ENCODE measurements at places on chromosomes 5 and 9. TPM values are rescaled to one million over a fixed set of nuclear protein-coding genes. Genes with fewer than 3 reads are reported as not detected.

Gene SNCAIP
- 1.0 TPM for total RNA-seq

Gene ARHGEF37
- total RNA-seq = 0.70 TPM

Gene LTC4S
- total RNA-seq = 2.4 TPM

Gene THBS4
- not detected for total RNA-seq

Gene LPAR1
- total RNA-seq = 20.3 TPM

Gene PTGR1
- total RNA-seq = 46.9 TPM

Gene ADAMTS12
- total RNA-seq = not detected

Gene MIGA2
- total RNA-seq = 34.8 TPM

Gene SLC34A1
- not detected for total RNA-seq

Gene TBC1D2
- total RNA-seq = 8.6 TPM

Gene GARIN3
- not detected for total RNA-seq

Gene RGS7BP
- total RNA-seq = not detected

Gene FST
- 0.77 TPM for total RNA-seq

Gene LCN10
- total RNA-seq = not detected

DNA sequence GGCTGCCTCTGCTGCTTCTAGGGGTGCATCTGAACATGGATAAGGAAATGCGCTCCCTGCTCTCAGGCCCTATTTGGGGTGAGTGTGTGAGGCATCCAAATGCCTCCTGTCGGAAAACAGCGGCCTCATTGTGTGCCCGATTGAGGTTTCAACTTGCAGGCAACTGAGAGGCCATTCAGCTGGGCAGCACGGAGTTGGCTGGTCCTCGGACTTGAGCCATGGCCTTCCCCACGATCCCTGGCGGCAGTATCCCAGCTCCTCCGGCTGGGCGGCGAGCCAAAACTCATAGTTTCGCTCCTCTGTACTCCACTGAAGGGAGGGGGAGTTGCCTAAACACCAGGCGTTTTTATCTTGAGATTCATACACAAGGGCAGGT lies 597.3 kb upstream of the SGCD start:
- DNase-seq = no peak

DNA sequence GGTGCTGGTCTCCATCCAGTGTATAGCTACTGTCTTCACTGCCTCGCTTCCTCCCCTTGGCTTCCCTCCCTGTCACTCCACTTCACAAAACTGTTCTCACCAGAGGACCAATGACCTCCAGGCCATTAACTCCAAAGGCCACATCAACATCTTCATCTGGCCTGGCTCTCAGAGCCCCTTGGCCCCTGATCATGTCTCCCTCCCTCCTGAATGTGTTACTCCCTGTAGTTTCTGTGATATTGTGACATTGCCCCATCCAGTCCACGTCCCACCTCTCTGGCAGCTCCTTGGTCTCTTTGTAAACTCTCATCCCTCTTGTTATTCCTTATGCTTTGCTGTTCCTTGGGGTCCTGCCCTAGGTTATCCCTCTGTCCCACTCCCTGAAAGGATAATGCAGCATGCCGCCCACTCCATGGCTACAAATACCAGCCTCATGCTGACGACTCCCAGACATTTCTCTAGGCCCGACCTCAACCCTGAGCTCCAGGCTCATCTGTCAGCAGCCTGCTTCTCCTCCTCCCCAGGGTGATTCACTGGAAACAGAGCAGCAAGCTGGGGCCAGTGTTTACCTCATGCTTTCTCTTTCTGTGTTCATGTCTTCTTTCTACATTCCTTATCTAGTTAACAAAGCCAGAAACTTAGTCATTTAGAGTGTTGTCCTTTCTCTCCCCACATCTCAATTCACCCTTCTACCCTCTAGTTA lies 312.2 kb downstream of the SPOCK1 start:
- DNase-seq = no peak

- no peak for DNase-seq
Observed at GRCh38 chr5:16618138-16618897, 1.5 kb upstream of the RETREG1 start.

- peak; percentile 26 for DNase-seq
Observed at GRCh38 chr5:132009706-132010405, 1.6 kb downstream of the ACSL6 start.

- DNase-seq = no peak
Observed at GRCh38 chr5:57324181-57324580, 150.3 kb downstream of the GPBP1 start.

GRCh38 chr5:6525910-6526309 lies 77.3 kb downstream of the UBE2QL1 start:
- DNase-seq = peak; percentile 43

DNA sequence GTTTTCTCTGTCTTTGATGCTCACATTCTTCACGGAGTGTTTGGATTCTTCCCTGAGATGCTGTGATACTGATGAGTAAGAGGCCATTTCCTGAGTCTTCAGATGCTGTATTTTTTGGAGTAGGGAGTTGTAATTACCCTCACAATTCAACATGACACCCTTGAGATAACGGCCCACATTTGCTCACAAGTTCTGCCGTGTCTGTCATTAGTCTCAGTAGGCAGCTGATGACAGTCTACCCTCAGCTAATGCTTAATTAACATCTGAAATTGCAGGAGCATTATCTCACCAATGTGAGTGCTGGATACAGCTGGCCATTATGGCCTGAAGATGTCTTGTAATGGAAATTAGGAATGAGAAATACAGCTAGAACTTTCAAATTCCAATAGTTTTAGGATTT lies 307.1 kb upstream of the ADCY2 start:
- no peak for DNase-seq

DNA sequence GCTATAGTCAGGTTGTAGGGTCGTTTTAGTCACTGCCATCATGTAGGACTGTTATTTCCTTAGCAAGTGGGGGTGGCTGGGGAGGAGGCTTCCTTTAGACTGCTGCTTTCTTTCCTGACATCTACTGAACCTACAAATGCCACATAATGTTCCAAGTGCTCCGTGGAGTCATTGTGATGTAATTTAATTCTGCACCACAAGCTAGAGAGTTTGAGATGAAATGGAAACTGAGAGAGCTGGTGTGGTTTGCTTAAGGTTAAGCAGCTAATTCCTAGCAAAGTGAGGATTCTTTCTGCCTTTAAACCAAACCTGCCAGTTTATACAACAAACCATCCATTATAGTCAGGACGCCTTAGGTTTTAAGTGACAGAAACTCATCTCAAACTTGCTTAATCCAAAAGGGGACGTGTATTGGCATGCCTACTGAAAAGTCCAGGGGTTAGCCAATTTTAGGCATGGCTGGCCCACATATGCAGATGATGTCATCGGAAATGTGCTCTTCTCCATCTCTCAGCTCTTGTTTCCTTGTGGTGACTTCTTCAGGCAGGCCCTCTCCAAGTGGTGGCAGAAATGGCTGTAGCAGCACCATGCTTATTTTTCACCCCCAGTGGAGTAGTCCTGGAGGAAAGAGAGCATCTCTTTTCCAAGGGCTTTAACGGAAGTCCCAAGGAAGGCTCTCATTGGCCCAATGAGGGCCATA lies 30.5 kb downstream of the ZNF618 start:
- DNase-seq = no peak

GRCh38 chr9:101083448-101084202 lies 55.1 kb downstream of the PLPPR1 start:
- no peak for DNase-seq

DNA sequence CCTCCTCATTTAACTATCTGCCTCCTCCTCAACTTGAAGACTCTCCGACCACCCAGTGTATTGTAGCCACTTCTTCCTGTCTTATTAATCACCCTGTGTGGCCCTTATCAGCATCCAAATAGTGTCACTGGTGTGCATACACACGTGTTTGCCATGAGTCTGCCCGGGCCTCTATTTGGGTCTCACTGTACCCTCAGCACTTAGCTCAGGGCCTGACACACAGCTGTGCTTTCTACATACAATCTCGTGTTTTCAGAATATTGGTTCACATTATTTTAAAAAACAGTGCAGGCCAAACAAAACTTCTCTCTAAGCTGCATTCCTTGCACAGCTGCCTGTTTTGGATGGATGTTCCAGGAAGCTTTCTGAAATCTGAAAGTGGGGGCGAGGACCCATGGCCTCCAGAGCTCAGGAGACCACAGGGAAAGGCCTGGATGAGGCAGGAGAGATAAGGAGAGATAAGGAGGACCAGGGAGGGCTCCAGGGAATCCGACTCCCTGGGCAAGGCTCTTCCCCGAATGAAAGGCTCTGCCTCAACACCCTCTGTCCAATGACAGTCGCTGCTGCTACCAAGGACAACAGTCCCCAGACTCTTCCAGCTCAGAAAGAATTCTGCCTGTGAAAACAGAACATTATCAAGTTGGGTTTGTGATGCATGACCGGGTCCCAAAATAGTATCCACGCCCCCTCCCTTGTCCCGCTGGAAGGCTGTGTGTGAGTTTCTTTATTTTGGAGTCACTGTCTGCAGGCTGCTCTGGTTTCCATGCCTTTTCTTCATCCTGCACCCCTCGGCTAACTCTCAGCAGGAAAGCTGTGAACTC lies 255.6 kb downstream of the NSG2 start:
- DNase-seq = no peak

DNA sequence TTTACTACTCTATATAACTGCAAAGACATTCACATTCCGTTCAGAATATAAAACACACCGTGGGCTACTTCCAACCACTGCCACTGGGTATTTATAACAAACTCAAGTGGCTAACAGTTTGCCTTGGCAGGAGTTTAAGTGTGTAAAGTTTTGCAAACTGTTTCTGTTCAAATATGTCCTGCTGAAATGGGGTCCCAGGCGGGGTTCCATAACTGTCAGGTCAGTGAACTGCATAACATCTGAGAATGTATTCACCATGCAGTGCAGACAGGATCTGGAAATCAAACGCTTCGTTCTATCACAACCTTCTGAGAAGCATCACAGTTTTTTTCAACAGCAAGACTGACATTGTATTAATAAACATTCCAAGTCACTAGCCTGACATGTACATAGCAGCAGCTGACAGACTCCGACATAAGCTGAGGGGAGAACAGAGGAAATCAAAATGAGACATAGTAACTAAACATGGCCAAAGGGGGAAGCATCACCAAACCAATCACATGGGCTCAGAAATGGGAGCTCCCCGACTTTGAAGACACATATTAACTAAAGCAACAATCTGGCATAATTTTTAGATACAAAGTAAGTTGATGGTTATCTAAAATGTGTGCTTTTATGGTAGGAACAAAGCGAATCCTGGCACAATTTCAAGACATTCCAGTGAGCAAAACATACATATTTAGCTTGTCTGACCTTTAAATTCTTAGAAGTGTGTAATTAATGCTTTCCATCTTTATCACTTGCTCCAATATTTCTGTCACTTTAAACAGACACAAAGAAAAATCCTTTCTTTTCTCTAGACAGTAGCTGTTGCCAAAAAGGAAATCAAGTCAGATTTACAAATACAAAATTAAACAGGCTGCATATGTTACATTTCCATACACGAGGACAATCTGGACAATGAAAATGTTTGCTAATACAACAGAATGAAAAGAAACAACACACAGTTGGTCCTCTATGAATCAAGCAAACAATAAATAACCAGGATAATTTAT lies 156.8 kb downstream of the MAPKAP1 start:
- no peak for DNase-seq

GRCh38 chr9:94826044-94826443 lies 99.5 kb downstream of the AOPEP start:
- DNase-seq = no peak

- DNase-seq = no peak
Observed at GRCh38 chr9:126526218-126527108, 87.3 kb upstream of the LMX1B start.

DNA sequence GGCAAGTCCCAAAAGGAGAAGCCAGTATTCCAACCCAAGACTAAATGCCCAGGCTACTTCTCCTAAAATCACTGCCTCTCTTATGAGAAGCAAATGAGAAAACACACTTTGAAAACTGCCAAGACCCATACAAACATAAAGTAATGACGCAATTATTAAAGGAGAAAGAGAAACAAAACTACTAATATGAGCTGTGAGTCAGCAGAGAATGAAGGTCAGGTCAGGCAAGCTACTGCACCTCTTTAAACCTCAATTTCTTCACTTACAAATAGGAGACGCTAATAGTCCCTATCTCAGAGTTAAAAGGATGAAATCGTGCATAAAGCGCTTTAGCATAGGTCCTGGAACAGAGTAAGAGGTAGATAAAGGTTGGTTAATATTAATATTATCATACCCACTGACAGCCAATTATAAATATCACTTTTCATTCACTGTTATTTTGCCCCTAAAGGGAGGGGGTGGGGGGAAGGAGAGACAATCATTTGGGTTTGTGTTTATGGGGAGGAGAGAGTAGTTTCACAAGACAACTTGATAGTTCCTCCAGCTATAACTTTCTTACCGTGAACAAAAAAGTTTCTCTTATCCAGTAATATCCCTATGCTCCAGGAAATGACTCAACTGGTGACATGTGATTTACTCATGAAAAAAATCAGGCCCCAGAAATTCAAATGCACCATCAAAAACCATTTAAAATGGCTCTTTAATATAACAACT lies 3.6 kb downstream of the PSMB7 start:
- DNase-seq = no peak

- DNase-seq = no peak
Observed at GRCh38 chr9:19138084-19138483, 10.8 kb upstream of the PLIN2 start.

DNA sequence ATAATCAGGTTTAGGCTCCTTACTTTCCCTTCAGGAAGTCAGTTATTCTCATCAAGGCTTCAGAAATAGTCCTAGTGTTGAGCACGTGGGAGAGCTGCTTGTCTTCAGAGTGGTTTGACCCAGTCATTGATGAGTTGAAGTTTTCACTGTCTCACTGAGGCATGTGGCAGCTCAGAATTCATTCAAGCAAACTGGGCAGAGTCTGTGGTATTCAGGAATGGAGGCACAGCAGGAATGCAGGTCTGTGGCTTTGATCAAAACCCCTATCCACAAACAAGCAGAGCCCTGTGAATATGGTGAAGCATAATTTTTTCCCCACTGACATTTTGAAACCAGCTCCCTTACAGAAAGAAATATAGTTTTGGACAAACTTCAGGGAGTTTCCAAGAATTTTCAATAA lies 207.3 kb downstream of the CD180 start:
- DNase-seq = no peak

- DNase-seq = no peak
Observed at GRCh38 chr9:111095441-111095840, 57.2 kb upstream of the LPAR1 start.

DNA sequence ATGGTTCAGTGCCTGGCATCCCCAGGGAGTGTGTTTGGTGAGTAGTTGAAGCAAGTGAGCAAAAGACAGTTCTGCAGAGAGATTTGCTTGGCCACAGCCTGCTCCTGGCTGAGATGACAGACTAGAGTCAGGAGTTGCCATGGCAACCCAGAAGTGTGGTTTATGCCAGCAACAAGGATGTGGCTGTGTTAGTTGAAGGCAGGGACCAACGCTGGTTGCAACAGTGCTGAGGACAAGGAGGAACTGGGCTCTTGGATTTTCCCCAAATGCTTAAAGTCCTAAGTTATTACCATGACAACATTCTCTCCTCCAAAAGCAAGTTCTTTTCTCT lies 2.7 kb downstream of the NXNL2 start:
- DNase-seq = no peak

DNA sequence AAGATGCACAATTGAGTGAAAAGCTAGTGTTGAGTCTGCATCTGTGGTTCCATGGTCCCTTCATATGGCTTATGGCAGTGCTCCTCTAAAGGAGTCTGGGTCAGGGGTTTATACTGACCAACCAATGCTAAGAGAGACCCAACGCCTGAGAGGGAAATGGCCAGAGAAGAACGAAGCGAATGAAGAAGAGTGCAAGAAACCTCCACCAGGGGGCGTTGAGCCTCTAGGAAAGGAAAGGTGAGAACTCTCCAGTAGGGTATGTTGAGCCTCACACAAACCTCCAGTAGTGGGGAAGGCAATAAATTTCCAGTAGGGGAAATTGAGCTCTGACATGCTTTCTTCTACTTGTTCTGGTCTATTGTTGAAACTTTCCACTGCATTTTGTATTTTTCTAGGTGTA lies 470.6 kb downstream of the PRDM9 start:
- no peak for DNase-seq

GRCh38 chr9:64066736-64067368 lies 1218.2 kb downstream of the FOXD4L5 start:
- no peak for DNase-seq

Data from Caco-2 (cell line).